ENCODE measurements at places on chromosomes 1 and 21. TPM values are rescaled to one million over a fixed set of nuclear protein-coding genes. Genes with fewer than 3 reads are reported as not detected.

Gene SLC16A1
- total RNA-seq = 88.4 TPM

DNA sequence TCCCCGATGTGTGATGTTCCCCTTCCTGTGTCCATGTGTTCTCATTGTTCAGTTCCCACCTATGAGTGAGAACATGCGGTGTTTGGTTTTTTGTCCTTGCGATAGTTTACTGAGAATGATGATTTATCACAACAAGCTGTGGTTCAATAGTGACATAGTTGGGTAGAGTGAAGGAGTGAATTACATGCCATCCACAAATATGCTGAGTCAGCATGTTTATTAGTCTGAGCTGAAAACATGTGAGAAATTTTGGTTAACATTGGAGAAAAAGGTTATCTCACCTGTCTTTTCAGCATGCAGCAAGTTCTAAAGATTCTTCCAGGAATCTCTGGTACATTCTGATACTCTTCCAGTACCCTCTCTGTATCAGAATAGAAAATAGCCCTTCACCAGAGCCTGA is 19.0 kb downstream of the OR2L3 start:
- no peak for DNase-seq

DNA sequence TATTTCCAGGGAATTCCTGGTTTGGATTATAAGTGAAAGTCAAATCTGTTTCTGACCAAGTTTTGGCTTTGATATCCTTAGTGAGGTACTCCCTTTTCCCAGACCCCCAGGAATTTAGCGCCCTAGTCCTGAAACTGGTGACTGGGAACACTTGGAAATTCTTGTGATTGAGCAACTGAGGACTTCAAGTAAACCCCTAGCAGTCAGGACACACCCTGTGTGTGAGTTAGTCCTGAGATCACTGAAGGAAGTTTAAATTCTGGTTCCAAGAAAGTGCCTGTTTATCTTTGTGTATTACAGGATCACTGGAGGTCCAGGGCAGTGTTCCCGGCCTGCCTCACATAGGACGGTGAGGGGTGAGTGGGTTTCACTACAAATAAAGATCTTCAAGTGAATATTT is 95.1 kb upstream of the F3 start:
- DNase-seq = no peak

Gene TMED5
- 88.5 TPM for total RNA-seq

Gene S100A7A
- total RNA-seq = not detected

Gene LGR6
- 5.8 TPM for total RNA-seq

GRCh38 chr1:109482791-109483671 is 674 bp upstream of the ATXN7L2 start:
- no peak for DNase-seq

- DNase-seq = peak; percentile 94
Observed at GRCh38 chr1:28668191-28668955, at the start of gene GMEB1. Gene GMEB1 (plus strand): TSS chr1:28668784. CDS start chr1:28683613, 14,829 bp downstream.

GRCh38 chr21:34617753-34618339 is 2.9 kb upstream of the RCAN1 start:
- DNase-seq = no peak

Gene NR0B2
- not detected for total RNA-seq

Gene DENND2D
- total RNA-seq = 103 TPM

GRCh38 chr1:67190942-67191341 is 24.7 kb downstream of the IL23R start:
- no peak for DNase-seq

Gene ATP5PB
- total RNA-seq = 272 TPM

GRCh38 chr1:233828480-233828879 is 76.0 kb upstream of the SLC35F3 start:
- DNase-seq = no peak

Gene ZMYND12
- total RNA-seq = not detected

Gene MCOLN2
- total RNA-seq = 35.5 TPM

DNA sequence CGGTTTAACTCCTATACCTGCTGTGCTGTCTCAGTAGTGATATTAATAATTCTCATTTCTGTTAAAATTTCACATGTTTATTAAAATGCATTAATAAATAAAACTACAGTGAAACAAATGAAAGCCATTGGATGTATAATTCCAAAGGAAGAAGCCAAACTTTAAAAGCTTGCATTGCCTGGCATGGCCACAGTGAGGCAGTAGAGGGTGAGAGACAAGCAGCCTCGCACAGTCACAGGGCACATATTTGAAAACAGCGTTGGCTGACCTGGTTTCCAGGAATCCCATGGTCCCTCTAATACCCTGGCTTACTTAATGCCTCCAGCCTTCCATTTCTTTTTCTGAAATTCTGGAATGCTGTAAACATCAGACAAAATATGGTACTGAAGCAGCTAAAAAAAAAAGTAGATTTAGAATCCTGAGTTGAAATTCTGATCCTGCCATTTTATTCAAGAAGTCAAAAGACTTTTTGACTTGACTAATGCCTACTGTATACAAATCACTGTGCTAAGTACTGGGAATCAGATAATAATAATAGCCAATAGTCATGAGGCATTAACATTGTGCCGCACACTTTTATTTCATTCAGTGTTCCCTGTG is 6.7 kb upstream of the RNASEL start:
- no peak for DNase-seq

DNA sequence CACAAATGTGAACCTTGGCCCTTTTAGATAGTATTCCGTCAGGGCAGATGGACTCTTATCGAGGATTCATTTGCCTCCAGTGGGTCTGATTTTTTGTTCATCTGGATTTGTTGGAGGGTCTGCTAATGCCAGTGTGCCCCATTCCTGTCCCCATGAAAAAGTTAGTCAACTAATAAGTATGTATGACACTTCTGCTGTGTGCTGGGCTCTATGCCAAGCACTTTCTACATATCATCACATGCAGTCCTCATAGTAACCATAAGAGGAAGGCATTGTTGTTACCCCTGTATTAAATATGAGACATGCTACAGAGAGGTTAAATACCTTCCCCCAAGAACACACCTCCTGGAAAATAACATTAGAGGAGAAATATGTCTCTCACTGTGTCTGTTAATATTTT is 46.6 kb upstream of the MAB21L3 start:
- no peak for DNase-seq

- no peak for DNase-seq
Observed at GRCh38 chr1:111988377-111988742, 1.1 kb downstream of the KCND3 start.

DNA sequence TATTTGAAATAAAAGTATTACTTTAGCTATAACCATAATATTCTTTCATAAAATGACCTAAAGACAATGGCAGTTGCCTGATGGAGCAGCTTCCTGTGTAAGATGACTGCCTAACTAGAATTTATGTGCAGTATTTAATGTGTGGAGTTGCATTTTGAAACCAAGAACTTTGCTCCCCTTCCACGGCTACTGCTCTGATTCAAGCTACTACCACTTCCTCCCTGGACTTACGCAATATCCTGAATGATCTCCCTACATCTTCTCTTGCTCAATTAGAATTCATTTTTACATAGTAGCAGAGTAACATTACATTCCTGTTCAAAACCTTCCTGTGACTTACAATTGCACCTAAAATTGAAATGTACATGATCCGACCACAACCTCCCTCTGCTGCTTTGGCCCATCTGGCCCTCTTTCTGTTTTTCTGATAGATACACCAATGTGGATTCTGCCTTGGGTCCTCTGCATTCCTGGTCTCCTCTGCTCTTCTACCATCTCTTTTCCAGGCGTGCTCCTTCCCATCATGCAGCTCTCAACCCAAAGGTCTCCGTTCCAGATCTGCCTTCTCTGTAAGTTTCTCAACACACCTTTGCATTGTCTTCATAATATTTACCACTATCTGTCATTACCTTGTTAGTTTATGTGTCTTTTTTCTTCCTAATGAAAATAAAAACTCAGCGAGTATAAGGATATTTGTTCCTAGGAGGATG is 47.4 kb upstream of the USP25 start:
- DNase-seq = peak; percentile 72

- DNase-seq = no peak
Observed at GRCh38 chr21:38350684-38351083, 93.9 kb downstream of the KCNJ15 start.

GRCh38 chr21:33774551-33774950 is 132.2 kb downstream of the ITSN1 start:
- no peak for DNase-seq

Gene LRRC71
- not detected for total RNA-seq

Gene FRRS1
- 3.2 TPM for total RNA-seq

DNA sequence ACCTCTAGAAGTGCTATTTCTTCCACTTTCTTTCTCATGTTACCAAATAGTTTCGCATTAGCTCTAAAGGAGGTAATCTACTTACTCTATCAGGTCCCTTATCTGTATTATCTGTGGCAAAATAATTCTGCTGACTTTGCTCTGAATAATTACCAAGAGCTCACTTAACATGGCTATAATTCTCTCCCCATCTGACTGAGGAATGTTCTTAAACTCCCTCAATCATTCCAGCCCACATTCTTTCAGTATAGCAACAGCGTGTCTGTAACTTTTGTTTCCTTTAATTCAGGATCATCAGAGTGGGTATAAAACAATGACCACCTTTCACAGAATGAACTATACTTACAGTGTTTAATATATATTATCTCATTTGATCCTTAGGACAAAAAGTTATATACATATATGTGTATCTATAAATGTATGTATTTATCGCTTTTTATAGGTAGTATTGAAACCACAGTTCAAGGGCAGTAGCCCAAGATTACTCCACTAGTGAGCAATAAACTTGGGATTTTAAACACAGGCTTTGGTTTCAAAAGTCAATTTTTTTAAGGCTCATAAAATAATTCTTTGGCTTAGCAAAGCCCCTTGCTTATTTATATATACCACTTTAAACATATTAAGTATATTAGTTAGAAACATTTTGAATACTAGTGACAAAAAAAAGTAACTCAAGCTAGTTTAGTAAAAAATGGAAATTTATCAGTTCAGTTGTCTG is 36.1 kb upstream of the ST6GALNAC3 start:
- no peak for DNase-seq

DNA sequence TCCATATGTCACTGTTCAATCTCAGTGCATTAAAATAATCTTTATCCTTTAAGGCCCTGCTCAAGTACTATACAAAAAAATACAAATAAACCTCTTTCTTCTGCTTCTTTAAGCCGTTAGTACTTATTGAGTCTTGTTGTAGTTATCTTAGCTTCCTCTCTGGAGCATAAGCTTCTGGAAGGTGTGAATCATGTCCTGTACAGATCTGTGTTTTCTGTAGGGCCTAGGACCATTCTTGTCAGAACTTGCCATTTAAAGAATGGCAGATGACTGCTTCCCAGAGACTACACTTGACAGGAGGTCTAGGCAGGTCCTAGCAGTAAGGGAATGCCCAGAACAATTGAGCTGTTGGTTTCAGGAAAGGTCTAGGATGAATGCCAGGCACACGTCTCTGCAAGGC is 12.9 kb downstream of the NEK7 start:
- no peak for DNase-seq

Gene VWA5B1
- not detected for total RNA-seq

Gene UBE4B
- 52.4 TPM for total RNA-seq

- no peak for DNase-seq
Observed at GRCh38 chr1:208174731-208175507, 69.3 kb downstream of the PLXNA2 start.

DNA sequence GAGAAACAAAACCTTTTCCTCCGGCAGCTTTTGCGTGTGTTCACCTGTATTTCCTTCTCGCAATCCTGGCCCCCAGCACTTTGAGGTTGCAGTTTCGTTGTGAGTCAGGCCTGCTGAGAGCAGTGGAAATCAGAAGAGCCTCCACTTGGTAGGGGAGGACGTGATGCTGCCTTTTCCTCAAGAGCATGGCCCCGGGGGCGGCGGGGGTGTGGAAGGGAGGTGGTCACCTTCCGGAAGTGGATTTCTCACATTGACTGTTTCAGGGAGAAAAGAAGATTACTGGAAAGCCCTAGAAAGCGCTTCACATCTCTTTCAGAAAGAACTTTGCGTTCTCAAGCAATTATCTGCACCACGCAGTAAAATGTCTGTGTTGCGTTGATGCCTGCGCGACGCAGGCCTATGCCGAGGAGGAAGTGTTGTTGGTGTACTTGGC is 12.2 kb upstream of the IL10 start:
- peak; percentile 74 for DNase-seq

- DNase-seq = no peak
Observed at GRCh38 chr21:42784276-42784675, 95.1 kb downstream of the WDR4 start.

- no peak for DNase-seq
Observed at GRCh38 chr1:176998183-176998795, 166.2 kb downstream of the ASTN1 start.

- no peak for DNase-seq
Observed at GRCh38 chr1:93604411-93604810, 77.2 kb downstream of the BCAR3 start.

Gene LAMB3
- 1.2 TPM for total RNA-seq

DNA sequence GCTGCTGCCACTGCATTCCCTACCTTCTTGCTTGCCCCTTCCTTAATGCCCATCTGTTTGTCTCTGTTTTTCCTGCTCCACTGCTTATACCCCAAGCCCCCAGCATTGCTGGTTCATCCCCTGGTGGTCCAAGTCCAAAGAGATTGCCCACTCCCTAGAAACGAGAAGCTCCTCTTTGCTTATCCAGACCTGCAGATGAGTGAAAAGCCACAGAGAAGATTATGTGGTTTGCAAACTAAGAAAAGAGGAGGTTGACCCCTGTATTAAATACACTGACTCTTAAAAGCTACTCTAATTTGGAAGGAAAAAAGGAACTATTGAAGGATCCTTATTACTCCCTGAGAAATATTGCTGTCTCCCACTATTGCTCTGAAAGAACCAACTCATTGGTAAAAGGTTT is 146.8 kb upstream of the RAB4A start:
- no peak for DNase-seq

DNA sequence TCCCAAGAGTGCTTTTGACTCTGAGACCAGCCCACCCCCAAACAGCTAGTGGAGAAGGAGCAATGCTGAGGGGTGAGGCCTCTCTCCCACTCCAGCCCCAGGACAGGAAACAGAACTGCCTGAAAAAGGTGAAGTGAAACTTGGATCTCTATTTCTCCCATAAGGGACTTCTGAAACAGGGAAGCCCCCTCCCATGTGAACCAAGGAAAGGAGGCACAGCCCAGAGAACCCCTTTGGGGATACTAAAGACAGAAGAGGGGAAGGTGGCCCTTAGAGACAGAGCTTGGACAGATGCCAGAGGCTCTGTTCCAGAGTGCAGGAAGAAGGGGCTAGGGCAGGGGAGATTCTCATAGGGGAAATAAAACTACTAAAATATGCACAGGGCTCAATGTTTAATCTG is 2.9 kb downstream of the TNFAIP8L2 start:
- DNase-seq = no peak

DNA sequence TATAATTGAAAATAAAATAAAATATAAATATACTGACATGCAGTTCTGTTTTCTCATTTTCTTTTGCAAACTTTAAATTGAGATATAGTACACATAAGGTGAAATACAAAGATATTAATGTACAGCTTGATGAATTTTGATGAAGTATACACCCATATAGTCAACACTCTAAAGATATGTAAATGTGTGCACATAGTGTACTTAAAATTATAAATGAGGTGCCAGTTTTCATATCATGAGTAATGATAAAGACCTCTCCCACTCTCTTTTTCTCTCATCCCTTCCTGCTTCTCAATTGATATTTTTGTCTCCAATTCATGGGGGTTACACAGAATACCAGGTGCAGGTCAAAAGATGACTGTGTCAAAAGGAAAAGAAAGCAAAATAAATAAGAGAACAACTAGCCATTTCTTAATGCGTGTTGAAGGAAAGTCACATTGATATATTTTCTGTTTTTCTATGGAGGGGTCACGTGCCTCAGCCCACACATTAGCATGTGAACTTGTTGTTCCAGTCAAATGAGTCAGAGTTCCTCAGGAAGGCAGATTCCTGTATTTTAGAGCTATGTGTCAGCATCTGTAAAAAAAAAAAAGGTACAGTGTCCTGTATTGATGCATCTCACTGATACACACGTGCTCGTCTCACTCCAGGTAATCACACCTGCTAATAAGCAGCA is 64.3 kb upstream of the HOOK1 start:
- no peak for DNase-seq

- no peak for DNase-seq
Observed at GRCh38 chr1:13623021-13623637, 39.5 kb downstream of the PDPN start.

Gene OR2T33
- total RNA-seq = not detected

All from natural killer cell treated with Interleukin-12 subunit alpha and Interleukin-12 subunit beta and Interleukin-15 and Interleukin-18, amount 100 ng/mL, for 72 hours (primary cell).